ENCODE measurements at places on chromosomes 6 and 20.

DNA sequence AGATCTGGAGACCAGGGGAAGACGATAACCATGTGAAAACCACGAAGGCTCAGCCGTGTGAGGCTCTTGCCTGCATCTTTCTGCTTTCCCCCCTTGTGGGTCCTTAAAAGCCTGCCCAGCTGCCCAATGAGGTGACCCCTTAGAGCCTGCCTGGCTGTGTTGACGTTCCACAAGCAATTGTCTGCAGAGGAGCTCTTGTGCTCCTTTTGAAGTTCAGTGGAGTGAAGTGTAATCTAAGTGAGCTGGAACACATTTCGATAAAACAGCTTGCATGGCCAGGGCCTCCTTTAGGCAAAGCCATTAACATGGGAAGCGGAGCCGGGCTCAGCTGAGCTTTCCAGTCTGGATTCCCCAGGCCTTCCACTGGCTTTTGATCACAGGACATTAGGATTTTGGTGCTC, 27.3 kb upstream of the TCP11 start:
- no peak for DNase-seq

- no peak for DNase-seq
These were observed 13.2 kb upstream of the PXDC1 start for GRCh38 chr6:3764516-3765335.

DNA sequence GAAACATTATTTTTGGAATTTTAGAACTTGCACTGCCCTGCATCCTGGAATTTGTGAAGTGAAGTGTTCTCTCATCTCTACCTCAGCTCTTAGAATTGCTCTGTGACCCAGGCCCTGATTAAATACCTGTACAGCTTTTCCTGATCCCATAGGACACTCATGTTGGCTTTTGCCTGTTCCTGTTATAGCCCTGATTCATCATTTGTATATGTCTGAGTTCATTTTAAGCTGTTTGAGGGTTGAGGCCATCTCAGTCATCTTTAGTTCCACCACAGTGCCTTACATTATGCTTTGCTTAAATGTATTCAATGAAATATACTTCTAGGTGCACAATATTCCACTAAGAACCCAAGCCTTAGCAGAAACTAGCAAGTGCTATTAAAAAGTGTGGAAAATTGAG, 26.4 kb downstream of the ZFAND3 start:
- no peak for DNase-seq

- DNase-seq = no peak
These were observed 580.3 kb upstream of the ADGRB3 start for GRCh38 chr6:68054756-68055155.

DNA sequence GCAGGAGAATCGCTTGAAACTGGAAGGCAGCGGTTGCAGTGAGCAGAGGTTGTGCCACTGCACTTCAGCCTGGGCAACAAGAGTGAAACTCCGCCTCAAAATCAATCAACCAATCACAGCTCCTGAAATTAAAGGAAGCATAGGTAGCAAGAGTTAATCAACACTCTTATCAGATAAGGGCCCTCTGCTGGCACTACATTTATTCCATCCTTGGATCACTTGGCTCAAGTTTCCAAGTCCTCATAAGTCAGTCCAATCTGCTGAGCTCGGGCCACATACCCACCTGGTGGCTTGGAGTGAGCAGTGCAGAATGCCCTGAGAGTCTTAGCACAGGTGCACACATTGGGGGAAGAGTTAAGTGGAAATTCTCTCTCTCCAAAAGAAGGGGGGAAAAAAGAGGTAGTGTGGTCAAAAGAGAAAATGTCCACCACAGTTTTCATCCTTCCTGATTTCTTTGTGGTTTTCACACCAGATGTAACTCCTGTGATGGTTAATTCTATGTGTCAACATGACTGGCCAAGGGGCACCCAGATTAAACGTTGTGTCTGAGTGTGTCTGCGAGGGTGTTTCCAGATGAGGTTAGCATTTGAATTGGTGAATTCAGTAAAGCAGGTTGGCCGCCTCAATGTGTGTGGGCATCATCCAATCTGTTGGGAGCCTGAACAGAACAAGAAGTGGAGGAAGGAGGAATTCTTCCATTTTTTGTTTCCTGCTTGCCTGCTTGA, 14.2 kb upstream of the FAM8A1 start:
- DNase-seq = no peak

DNA sequence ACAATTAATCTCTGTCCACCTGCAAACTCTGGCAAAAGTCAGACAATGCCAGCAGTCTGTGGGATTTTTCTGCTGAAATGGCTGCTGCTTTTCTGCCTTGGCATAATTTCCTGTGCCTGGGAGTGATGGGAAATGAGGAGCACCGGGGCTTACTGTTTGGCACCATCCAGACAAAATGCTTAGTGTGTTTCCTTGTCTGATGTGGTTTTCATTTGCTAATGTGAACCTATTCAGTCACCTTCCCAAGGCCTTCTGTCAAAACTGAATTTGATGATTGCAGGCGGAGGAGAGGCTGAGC, 56.4 kb downstream of the CDH4 start:
- DNase-seq = no peak

DNA sequence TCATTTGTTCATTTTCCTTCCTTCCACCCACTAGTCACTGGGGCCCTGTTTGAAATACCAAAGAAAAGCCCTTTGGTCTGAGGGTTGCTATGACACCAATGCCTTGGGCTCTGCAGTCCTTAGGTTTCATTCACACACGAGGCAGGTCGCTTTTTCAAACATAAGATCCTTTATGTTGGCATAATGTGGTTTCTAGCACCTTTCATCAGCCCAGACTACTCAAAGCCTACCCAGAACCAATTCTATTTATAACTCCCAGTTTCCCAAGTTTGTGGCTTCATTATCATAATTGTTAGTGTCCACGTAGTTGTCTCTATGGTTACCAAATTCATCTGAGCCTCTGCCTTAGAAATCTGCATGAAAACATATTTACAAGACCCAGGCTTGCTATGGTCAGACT, 6.6 kb upstream of the TP53RK start:
- DNase-seq = no peak

DNA sequence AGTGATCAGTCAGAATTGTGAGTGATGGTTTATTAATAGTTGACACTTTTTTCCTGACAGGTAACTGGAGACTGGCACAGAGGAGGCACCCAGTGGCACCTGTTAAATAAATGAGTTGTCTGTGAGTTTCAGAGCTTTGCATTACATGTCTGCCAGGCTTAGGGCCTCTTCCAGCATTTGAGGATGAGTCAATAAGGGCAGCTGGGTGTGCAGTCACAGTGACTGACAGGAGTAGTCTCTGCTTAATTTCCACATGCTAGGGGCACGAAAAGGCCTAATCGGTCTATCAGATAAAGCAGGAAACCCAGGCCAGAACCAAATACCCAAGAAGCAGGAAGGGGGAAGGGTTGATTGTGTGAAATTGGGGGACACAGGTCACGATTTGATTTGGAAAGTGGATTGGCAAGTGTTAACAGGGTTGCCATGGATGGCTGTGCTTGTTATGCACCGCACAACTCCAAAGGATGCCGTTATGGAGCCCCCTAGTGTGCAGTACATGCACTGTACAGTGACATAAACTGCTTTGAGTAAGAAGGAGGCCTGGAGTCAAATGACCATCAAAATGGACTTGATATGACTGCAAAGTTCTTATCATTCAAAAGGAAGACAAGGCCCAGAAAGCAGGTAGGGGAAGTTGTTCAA, 111.9 kb upstream of the GGTLC1 start:
- DNase-seq = no peak

DNA sequence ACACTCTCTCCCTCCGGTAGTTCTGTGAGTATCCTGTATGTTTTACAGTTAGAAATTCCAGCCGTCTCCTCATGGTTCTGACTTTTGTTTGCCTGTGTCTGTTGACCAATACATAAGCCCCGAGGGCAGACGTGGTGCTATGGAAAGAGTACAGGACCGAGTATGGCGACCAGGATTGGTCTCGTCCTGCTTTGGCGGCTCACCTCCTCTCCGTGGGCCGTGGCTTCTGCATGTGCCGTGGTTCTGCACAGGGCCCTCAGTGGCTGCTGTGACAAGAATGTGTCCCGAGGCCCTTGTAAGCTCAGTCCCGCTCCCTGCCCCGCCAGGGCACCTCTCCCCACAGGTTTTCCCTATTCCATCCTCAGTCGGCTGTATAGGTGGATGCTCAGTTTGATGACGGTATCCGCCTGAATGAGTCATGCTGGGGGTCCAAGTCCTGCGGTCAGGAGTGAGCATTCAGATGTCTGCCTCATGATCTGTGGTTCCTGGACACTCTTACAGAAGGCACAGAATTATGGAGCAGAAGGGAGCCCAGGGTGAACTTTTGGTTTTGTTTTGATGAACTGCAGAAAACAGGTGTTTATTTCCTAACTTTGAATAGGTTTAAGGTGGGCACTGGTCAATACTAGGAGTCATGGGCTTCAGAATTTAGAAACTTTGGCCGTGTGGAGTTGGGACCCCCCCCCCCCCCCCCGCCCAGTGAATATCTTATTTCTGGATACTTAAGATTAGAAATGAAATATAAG, 1.2 kb downstream of the ARFGAP1 start:
- peak; percentile 82 for DNase-seq

- no peak for DNase-seq
These were observed 65.2 kb downstream of the STX11 start for GRCh38 chr6:144215402-144215931.

GRCh38 chr6:113668641-113669408, 188.3 kb upstream of the MARCKS start:
- DNase-seq = no peak

- DNase-seq = no peak
These were observed 43.7 kb downstream of the PYGB start for GRCh38 chr20:25291432-25292133.

- DNase-seq = no peak
These were observed 168.5 kb upstream of the ID4 start for GRCh38 chr6:19668710-19669109.

GRCh38 chr6:27871924-27872638, 40.1 kb downstream of the OR2B2 start:
- peak; percentile 66 for DNase-seq

DNA sequence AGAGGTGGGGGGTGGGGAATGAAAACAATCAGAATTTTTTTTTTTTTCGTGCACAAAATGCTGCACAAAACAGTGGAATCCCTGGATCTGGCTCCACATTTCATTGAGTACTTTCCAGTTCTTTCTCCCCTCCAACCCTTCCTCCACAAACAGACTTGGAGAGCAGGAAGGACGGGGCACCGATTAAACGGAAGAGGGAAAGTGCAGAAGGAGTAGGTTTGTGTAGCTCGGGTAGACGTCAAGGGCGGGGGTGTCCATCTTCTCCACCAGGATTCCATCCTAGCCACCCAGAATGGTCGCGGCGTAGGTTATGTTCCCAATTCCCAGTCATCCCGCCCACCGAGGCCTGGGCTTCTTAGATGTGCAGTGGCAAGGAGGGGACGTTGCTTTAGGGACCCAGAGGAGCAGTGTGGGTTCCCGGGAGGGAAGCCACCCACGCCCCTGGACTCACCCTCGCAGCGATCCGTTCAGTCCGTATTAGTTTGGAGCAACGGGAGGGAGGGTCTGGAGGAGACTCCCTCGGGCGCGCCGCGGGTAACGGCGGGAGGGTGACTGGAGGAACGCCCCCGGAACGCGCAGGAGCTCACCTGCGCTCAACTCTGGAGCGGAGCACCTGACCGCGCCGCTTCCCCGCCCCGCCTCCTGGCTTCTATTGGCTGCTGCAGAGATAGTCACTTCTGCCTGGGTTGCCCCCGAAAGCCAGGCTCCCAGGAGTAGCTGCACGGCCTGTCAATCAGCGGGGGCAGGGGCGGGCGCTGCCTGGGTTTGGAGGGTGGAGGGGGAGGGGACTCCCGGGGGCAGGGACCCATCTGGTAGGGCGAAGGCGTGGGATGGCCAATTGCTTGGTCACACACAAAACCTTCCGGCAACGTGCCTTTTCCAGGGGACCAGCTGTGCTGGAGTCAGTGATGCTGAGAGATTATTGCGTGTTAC, at the start of gene ENPP5:
Gene ENPP5 (minus strand): TSS at position 624 of the 933 bp plus-strand sequence. CDS start 2,718 bp downstream, outside the sequence.
- peak; percentile 81 for DNase-seq

DNA sequence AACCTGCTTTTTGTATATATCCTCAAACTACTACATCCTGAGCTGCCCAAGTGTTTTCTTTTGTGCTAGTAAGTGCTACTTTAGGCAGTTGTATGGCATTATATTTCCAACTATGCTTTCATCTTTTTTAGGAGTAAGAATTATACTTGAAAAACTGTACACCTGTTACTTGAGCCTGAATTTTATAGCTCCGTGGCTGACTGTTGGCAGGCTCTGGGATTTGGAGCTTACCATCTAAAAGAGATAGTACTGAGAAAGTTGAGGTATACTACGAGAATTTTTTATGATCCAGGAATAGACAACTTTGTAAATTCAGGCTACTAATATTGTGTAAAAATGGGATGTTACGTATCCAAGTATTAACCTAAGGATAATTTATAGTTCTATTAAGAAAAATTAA, 32.4 kb downstream of the RNF217 start:
- no peak for DNase-seq

DNA sequence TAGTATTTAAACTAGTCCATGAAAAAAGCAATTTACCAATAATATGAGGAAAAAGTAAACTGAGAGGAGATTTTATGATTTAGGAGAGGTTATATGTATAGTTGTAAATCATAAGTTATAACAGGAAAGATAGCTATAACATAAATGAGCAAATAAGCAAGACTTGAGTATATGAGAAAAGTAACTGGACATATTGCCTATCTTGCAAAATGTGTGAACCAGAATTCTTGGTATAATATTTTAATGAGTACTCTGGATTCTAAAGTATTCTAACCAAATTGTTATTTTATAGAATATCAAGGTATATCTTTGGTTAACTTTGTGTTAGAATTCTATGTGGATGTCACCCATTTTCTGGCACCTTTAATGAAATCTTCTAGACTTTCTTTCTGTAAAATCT, 124.6 kb downstream of the PHF3 start:
- DNase-seq = no peak

- no peak for DNase-seq
These were observed 48.7 kb downstream of the NUDT3 start for GRCh38 chr6:34343806-34344205.

- DNase-seq = no peak
These were observed 52.8 kb upstream of the SRSF6 start for GRCh38 chr20:43404878-43405277.

DNA sequence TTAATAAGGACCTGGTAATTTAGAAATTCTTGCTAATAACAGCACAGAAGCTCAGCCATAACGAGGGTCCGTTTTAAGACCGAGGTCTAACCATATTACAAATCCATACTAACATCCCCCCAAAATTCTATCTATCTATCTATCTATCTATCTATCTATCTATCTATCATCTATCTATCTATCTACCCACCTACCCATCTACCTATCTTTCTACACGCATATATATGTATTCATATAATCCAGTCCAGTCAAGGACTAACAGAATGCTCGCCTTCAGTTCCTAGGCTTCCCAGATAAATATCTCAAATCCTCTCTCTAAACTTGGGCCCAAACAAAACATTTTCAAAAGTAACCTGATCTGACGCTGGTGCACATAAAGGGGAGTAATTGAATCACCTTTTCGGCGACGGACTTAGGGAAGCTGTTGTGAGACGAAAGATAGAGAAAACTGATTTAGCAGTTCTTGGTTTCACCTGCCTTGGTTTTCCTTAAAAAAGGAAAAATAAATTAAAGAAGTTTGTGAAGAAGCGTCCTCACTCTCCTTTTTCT, 14.5 kb downstream of the HMGN4 start:
- DNase-seq = no peak

GRCh38 chr6:93398723-93399122, 20.6 kb downstream of the EPHA7 start:
- DNase-seq = no peak
